ENCODE measurements at places on chromosomes 16 and 17.
A peak's percentile ranks its signal among the peaks of the same experiment; 100 is the strongest.

- no peak for DNase-seq
These were observed 436.2 kb upstream of the ZFHX3 start for GRCh38 chr16:73483934-73484711.

DNA sequence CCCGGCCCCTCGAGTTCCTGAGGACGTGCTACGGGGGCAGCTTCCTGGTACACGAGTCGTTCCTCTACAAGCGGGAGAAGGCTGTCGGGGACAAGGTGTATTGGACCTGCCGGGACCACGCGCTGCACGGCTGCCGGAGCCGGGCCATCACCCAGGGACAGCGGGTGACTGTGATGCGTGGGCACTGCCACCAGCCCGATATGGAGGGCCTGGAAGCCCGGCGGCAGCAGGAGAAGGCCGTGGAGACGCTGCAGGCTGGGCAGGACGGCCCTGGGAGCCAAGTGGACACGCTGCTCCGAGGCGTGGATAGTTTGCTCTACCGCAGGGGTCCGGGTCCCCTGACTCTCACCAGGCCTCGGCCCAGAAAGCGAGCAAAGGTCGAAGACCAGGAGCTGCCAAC is 21.4 kb downstream of the FLYWCH1 start:
- DNase-seq = no peak

- DNase-seq = no peak
These were observed 28.0 kb upstream of the ABCA9 start for GRCh38 chr17:69088643-69089200.

GRCh38 chr16:19559242-19559910 is 3.9 kb downstream of the VPS35L start:
- no peak for DNase-seq

- no peak for DNase-seq
These were observed at the start of gene TMEM114 for GRCh38 chr16:8589900-8590688. TSS of gene TMEM114 (minus strand) at chr16:8590511. CDS start at chr16:8589838, 673 bp downstream.

DNA sequence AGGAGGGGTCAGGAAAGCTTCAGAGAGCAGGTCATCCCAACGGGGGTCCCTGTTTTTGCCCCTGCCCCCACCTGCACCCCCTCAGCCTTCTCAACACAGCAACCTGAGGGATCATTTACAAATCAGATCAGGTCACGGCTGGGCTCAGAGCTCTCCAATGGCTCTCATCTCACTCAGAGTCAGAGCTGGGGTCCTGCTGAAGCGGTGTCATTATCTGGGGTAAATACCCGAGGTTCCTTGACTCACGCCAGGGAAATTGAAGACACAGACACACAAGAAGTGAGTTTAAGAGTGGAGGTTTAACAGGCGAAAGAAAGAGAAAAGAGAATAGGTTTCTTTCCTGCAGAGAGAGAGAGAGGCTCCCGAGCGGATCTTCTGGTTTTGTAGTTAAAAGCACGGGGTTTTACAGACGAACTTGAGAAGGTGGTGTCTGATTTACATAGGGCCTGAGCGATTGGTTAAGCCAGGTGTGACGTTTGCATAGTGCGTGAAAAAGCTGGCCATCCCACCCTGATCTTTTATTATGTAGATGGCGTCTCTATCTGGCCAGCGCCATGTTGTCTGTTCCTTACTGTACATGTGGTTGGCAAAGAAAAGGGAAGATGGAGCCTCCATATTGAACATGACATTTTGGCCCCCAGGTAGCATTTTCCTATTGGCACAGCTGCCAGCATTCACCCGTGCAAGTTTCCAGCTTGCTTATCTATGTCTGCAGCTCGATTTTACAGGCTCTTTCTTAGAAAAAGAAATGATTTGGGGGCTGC is 51.4 kb downstream of the WSB1 start:
- DNase-seq = no peak

DNA sequence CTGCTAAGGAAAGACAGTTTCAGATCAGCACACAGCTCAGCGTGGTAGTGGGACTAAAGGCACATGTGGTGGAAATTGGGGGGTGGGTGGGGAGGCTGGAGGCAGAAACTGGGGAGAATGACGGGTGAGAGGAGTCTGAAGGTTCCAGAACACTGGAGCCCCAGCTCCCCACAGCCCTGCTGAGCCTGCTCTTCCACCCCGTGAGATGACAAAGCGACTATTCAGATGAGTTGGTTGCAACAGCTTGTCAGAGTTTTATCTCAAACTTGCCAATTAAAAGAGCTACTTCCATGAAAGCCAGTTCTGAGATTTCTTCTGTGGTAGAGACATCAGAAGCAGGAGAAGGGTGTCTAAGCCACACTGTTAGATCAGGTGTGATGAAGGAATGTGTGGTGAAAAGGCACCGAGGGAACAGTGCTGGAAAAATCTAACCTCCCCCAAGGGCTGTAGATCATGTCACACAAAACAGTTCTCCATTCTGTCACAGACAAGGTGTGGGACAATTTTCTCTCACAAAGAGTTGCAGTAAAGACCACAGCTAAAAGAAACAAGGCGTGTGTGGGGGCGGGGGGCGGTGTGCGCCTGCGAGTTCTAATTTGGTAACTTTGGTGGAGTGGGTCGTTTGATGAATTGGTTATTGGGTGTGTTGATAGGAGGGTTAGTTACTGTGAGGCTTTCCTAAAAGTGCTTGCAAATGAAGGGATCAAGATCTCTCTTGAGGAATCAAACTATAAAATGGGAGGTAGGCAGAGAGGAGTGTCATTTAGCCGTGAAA is 39.0 kb downstream of the CCDC182 start:
- DNase-seq = no peak

DNA sequence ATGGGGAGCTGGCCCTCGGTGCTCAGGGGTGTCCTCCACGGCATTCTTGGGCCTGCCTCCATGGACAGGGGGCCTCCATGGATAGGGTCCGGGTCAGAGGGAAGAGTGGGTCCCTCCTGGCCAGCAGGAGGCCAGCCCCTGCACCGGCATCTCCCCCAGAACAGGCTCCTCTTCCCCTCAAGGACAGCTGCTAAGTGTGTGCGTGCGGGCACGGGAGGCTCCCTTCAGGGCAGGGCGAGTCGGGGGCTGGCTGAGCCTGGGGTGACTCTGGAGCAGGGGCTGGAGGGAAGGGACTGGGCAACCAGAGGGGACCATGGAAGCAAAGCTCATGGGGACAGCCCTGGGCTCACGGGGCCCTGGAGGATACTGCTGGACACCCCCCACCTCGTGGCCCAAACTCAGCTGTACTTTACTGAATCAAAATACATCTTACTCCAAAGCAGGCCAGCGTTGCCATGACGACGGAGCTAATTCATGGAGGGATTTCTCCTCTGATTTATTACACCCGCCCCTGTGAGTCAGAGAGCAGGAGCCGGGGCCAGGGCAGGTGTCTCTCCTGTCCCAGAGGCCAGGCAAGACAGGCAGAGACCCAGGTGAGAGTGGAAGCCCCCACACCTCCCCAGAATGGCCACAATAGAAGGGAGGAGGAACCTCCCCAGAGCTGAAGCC is 2.1 kb downstream of the CASKIN1 start:
- no peak for DNase-seq

DNA sequence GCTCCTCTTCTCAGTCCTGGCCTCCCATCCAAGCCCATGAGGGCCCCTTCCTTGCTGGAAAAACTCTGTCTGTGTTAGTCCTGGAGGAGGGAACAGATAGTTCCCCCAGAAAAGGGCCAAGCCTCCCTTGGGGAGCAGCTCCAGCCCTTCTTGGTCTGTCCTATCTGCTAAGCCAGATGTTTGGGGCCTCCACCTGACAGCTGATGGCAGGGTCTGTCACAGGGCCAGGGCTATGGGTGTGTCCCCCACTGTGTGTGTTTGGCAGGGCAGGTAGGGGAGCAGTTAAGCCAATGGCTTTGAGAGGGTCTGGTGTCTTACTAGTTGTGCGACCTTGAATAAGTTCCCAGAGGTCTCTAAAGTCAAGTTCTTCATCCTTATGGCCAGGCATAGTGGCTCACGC is 13.6 kb upstream of the SLC4A1 start:
- DNase-seq = no peak

DNA sequence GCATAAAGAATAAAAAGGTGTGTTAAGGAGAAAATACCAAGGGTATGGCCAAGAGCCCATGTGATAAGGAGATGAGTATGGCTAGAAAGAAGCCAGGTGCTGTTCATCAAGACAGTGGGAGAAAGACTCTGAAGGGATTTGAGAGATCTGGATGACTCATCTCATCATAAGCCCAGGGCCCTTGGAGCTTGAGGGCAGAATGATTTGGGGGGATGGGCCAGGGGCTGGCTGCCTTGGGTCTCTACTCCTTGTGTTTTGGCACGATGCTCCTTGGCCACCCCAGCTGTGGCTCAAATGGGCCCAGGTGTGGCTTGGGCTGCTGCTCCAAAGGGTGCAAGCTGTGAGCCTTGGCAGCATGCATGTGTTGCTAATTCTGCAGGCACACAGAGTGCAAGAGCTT is 14.5 kb upstream of the TNFRSF13B start:
- DNase-seq = no peak

- DNase-seq = no peak
These were observed 27.5 kb downstream of the GGA2 start for GRCh38 chr16:23482778-23483177.

DNA sequence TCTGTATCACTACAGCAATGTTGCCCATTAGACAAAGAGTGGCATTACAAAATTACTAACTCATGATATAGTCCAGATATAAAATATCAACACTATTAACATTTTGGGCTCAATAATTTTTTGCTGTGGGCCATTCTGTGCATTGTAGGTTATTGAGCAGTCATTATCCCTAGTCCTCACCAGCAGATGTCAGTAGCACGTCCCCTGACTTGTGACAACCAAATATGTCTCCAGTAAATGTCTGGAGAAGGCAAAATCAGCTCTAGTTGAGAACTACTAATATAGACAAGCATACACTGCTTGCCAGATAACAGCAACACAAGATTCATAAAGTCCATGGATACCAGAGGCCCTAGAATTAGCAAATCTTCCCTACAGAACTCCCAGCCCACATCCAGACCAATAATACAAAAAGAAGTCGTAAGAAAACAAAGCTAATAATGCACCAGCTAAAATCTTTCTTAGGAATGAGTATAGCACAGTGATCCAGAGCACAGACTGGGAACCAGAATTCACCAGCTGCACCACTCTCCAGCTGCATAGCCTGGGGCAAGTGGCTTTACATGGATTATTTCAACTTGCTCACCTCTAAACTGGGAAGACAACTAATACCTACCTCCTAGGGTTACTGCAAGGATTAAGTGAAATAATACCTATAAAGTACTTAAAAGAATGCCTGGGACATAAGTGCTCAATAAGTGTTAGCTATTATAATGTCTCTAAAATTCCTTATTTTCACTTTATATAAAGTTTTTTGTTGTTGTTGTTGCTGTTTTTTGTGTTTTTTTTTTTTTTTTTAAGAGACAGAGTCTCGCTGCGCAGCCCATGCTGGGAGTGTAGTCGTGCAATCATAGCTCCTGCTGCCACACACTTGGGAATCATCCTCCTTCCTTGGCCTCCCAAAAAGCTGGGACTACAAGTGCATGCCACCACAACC is 23.7 kb downstream of the HELZ start:
- DNase-seq = no peak

- no peak for DNase-seq
These were observed 5.7 kb downstream of the HS3ST3B1 start for GRCh38 chr17:14306596-14306995.

DNA sequence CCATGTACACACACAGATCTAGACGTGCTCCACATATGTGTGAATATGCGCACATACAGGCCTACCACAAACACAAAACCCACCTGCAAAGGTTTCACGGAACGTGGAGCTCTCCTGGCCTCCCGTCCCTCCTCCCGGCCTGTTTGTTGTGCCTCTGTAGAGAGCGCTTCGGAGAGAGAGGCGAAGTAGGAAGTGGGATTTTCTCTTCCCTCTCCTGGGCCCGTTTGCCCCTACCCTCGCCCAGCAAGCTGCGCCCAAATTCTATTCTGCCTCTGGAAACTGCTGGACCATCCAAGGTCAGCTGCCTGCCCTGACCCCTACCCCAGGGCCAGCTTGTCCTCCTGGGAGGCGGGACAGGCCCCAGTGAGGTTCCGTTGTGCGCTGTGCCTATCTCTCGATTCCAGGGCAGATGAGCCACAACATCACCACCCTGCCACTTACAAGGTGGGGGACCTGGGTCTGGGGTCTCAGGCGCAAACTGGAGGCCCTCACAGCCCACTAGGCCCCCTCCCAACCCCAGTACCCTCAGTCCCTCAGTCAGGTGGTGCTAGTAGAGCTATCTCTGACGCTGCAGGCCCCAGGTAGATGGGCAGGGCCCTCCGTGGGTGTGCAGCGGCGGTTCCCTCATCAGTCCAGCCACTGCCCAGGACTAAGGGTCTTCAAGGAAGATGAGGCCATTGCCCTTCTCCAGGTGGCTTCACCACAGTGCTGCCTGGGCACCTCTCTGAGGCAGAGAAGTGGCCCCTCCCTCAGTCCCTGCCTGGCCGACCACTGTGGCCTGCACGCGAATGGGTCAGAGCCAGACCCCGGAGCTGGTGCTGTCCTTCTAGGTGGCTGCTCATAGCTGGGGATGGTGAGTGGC is 54.2 kb downstream of the BEAN1 start:
- DNase-seq = no peak

DNA sequence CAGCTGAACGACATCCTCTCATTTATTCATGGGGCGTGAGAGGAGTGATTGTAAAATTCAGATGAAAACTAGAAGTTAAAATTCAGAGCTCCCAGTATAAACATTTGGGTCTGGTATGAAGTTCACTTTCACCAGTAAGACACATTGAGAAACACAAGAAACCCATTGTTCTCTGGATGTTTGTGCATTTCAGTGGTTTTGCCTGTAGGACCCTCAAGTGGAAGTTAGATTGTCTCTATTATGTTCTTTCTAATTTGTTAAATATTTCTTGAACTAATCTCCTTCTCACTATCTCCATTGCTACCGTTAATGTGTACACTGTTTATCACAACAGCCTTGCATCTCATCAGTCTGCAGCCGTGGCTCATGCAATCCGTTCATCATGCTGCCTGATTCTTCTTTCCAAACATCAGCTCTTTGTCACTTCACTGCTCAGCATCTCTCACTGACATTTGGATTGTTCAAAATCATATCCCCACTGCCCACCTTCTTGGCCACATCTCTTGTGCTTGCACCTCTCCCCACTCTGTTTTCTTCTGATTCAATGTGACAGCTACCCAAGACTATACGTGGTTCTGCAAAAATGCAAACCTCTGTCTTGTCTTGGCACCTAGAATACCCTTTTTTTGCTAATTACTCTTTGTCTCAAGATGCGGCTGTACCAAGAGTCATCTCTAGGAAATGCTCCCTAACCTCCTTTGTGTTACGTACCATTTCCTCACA is 49.5 kb downstream of the HLF start:
- no peak for DNase-seq

GRCh38 chr16:450385-450784 is 24.9 kb downstream of the RAB11FIP3 start:
- no peak for DNase-seq

- DNase-seq = peak; percentile 40
These were observed 9.1 kb downstream of the TUBG1 start for GRCh38 chr17:42618442-42619150.

Measured in left cardiac atrium (tissue), 4 donors.